ENCODE measurements at places on chromosomes 11 and 22.

DNA sequence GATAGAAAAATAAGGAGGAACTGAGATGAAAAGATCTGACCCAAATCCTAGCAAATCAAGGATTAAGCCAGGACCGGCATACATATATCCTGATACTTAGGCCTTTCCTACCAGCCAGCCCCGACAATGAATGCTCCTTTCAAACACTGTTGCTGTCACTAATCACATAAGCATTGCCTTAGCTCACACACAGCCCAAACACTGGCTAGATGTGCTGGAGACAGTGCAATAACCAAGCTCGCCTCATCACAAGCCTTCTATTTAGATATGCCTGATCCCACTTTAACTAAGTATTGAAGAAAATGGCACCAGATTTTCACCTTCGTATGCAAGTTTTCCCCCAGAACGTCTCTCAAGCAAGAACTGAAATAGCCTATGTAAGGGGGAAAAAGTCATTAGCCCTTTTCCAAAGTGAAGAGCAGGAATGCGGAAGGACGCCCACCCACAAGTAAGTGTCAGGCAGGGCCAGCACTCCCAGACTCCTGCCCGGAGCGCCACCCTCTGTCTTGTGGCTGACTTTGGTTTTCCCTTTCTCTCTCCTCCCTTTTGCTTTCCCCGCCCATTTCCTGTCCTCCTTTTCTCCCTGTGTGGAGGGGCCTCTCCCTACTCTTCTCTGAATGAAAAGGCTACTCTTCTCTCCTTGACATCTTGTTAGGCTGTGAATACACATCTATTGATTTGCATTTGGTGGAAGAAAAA, 8.9 kb upstream of the OPCML start:
- no peak for DNase-seq

GRCh38 chr22:40606306-40606705, 30.2 kb downstream of the MRTFA start:
- no peak for DNase-seq

DNA sequence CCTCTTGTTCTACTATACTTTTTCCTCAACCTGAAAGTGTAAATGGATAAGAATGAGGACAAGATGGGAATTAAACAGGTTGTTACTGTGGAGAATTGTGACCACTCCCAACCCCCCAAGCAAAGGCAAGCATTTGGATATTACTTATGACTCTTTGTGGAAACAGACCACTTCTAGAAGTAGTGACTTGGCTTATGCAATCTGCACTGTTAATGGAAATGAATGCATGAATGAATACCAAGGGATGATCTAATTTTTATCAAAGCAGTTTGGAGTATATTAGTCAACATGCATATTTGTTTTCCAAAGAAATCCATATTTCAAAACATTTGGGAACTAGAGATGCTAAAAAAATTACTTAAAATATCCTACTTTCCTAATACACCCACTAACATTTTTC, 35.3 kb downstream of the AMOTL1 start:
- no peak for DNase-seq

- DNase-seq: peak; percentile 65
Measured at GRCh38 chr11:20110908-20111669, 49.2 kb downstream of the DBX1 start.

DNA sequence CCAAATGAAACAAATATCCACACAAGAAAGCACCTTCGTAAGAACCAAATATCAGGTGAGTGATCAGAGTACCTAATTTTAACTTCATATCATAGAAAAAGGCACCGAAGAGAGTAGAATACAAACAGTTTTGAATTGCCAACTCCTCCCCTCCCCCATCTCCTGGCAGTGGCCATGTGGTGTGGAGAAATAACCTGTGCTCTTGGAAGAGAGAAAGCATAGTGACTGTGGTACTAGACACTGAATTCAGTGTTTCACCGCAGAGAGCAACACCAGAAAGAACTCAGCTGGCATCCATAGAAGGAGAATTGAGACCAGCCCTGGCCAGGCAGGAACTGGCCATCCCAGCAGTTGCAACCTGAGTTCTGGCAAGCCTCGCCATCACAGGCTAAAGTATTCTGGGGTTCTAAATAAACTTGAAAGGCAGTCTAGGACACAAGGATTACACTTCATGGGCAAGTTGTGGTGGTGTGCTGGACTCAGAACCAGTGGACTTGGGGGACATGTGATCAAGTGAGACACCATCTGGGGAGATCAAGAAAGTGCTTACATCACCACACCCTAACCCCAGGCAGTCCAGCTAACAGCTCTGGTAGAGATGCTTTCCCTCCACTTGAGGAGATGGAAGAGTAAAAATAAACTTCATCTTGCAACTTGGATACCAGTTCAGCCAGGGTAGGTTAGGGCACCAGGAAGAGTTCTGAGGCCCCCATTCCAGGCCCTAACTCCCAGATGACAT, 1003.2 kb downstream of the NTM start:
- DNase-seq: no peak

- DNase-seq: no peak
Measured at GRCh38 chr11:109423466-109424190, 1.6 kb downstream of the C11orf87 start.

DNA sequence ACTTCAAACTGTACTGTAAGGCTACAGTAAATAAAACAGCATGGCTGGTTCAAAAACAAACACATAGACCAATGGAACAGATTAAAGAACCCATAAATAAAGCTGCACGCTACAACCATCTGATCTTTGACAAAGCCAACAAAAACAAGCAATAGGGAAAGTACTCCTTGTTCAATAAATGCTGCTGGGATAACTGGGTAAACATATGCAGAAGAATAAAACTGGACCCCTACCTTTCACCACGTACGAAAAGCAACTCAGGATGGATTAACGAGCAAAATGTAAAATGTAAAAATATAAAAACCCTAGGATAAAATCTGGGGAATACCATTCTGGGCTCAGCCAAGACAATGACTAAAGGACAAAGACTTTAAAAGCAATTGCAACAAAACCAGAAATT, 201.8 kb upstream of the PGR start:
- DNase-seq: no peak

DNA sequence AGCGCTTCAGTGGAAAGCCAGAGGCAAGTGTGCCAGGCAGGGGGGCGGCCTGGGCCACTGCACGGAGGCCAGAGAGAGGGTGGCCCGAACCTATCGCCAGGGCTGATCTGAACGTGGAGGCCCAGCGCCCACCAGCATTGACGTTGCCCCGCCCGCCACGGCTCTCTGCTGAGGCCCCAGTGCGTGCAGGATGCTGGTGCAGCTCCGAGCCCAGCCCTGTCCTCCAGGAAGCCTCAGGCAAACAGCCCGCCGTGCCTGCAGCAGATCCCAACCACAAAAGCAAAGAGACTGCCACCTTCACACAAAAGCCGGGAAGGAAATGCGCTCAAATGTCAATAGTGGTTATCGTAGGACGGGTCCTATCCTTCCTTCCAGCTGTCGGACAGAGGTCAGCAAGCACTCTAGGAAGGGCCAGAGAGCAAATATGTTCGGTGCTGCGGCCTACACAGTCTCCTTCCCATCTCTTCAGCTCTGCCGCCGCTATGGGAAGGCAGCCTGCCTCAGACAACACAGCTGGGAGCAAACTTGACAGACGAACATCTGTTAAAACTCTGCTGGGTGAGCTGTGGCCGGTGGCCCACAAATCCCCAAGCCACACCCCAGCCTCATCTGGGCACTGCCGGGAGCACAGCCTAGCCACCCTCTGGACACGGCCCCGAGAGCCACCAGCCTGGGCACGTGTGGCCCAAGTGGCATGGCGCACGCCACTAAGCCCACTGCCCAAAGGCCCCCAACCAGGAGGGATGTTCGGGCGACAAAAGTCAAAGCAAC, 146.2 kb downstream of the CRYBB2 start:
- no peak for DNase-seq

DNA sequence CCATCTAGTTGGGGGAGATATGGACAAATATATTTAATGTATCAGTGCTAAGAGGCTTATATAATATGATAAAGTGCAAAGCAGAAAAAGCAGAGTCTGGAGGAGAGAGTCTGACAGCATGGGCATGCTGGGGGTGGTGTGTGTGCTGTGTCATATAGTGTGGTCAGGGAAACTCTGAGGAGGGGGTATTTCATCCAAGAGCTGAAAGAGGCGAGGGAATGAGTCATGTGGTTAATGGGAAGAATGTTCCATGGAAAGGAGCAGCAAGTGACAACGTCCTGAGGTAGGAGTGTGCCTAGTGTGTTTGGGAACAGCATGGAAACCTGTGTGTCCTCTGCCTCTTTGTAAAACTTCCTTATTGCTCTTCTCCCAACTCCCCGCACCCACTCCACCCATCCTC, 38.0 kb downstream of the EIF3F start:
- no peak for DNase-seq

DNA sequence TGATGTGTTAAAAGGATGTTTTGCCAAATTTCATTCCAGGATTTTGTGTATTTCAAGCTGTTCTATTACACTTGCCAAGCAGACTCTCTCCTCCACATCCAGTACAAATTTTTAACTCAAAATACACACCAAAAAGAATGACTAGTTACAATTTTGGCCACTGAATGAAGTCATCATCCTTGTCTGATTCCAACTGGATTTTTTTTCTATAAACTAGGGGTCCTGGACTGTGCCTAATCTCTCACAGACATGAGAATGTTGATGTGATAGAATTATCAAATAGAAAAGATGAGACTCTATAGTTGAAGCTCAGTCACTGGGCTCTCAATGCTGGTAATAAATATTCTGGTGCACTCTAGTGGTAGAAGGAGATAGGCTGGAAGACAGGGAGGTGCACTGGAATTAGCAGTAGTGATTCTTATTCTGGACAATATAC, 85.8 kb downstream of the FANCF start:
- DNase-seq: no peak

GRCh38 chr11:68423481-68423880, 37.1 kb upstream of the PPP6R3 start:
- no peak for DNase-seq

GRCh38 chr22:43783777-43784176, 28.3 kb downstream of the EFCAB6 start:
- no peak for DNase-seq

- no peak for DNase-seq
Measured at GRCh38 chr11:17498058-17498457, 21.4 kb upstream of the ABCC8 start.

DNA sequence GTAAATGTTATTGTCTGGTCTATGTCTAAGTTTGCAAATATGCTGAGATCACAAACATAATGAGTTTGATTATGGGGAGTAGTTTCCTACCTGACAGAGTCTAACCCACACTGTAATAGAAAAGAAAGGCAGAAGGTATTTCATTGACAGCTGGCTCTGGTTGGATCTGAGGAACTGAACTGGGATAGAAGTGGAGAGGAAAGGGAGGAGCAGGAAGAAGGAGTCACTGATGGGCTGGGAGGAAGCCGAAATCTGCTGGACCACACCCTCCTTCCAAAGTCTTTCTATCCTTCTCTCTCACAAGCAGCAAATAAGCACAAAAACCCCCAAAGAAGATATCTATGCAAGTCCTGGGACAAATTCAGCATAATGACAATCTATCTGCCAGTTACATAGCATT, 11.7 kb downstream of the BLID start:
- DNase-seq: no peak
